H54 (cell line): ENCODE measurements at places on chromosomes 11 and 22.

DNA sequence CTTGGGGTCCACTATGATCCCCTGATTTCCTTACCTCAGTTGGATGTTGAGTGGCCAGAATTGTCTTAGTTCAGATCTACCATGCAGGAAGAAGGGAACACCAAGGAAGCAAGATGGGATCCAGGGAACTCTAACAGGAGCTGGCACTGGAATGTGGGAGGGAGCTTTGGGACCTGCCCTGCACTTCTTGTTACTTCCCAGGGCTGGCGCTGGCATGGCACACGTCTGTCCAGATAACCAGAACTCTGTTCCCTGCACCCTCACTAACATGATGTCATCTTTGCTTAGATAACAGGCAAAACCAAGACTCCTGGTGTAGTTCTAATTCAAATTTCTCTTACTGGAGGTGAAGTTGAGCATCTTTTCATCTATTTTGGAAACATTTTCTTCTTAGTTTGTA is 550.0 kb downstream of the MN1 start:
- no peak for DNase-seq

DNA sequence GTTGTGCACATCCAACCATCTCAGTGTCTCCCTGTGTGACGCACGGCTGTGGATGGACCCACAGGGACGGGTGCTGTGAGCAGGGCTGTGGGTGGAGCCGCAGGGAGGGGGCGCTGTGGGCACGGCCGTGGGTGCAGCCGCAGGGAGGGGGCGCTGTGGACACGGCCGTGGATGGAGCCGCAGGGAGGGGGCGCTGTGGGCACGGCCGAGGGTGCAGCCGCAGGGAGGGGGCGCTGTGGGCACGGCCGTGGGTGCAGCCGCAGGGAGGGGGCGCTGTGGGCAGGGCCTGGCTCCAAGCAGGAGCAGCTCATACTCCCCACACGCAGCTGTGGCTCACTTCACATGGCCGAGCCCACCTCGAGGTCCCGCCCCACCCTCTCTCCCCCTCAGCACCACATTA is 6.0 kb upstream of the MAPK11 start:
- DNase-seq: no peak

DNA sequence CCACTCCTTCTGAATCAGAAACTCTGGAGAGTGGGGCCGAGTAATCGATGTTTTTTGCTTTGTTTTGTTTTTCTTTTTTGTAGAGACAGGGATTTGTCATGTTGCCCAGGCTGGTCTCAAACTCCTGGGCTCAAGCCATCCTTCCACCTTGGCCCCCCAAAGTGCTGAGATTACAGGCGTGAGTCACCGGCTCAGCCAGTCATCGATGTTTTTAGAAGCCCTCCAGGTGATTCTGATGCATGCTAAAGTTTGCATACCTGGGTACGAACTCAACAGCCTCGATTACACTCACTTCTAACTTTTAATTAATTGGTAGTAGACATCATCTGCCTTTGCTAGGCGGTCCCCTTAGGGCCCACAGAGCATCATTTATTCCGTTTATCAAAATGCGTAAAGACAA is 50.3 kb downstream of the C11orf71 start:
- DNase-seq: no peak

- DNase-seq: no peak
Observed at GRCh38 chr11:36388071-36388470, 92.0 kb downstream of the PRR5L start.

DNA sequence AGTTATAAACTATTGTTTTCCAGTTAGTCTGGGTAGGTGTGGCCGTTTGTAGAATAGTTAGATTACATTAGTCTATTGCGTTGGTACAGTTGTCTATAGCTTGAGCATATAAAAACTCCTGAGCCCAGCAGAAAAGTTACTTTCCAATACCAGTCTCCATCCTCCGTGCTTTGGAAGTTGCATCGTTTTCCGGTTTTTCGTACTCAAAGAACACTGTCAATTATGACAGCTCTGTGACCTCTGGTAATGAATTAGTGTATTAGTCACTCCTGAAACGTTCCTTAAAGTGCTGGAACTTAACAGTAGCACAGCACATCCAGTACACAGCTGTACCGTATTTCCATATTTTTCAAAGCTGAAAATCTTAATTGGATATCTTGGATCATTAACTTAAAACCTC is 808 bp upstream of the MSANTD2 start:
- no peak for DNase-seq

DNA sequence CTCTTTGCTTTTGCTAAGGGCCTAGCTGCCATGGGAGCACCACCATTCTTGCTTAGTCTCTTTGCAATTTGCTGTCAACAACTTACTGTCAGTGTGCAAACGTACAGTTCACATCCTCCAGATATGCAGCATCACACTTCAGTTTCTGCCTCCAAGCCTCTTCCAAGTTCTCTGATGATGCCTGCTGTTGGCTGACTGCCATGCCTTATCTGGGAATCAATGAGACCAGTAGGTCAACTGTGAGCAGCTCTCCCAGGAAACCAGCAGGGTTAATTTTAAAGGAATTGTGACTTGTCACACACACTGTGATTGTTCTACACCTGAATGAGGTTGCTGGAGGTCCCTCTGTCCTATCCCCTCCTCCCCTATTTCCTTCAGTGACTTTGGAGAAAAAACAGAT is 56.0 kb downstream of the COPB1 start:
- no peak for DNase-seq

DNA sequence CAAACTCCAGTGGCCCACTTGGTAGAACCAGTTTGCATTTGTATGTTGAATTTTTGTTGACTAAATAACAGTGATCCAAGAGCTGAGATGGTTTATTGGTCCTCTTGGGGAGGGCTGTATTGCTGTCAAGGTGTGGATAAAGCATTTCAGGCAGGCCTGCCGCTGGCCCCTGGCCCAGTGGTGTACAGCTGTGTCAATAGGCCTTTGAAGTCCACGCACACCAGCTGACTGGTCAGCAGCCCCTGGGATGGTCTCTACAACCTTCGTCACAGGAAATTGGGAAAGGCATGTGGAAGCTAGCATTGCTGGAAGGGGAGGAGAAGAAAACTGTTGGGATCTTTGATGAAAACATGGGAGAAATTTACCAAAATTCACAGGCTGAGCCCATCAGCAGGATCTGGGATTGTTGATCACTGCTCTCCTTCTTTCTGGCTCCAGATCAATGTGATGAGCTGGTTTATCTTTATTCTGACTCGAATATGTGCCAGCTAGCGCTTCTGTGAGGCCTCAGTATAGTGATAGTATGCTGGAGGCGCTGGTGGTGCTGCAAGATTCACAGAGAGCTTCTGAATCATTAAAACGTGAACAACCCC is 12.5 kb upstream of the E2F8 start:
- DNase-seq: no peak

DNA sequence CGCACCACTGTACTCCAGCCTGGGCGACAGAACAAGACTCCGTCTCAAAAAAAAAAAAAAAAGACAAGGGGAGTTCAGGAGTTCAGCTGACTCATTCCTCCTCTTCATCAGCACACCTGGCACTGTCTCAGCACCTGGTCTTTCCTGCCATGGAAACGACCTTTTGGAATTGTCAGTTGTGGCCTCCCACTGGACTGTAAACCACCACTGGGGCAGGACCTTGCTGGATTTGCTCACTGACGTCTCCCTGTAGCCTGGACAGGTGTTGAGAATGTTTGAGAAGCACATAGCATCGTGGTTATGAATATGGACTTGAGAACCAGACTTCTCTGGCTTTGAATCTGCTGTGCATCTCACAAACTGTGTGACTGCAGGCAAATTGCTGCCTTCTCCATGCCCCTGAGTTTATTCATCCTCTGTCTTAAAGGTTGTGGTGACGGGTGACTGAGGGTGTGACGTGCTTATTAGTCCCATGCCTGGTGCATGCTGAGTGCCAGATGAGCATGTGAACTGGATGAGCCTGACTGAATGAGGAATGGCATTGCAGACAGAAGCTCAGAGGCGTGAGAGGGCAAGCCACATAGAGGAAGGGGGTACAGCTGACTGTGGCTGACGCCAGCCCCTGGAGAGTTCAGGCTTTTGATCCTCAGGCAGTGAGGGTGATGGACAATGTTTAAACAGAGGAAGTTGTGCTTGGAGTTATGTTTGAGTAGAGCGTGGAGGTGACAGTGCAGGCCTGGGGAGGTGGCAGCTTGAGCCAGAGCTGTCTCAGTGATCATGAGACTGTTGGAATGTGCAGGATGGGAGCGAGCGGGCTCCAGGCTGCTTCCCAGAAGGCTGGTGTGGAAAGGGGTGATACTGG is 12.7 kb downstream of the TOM1 start:
- DNase-seq: no peak

DNA sequence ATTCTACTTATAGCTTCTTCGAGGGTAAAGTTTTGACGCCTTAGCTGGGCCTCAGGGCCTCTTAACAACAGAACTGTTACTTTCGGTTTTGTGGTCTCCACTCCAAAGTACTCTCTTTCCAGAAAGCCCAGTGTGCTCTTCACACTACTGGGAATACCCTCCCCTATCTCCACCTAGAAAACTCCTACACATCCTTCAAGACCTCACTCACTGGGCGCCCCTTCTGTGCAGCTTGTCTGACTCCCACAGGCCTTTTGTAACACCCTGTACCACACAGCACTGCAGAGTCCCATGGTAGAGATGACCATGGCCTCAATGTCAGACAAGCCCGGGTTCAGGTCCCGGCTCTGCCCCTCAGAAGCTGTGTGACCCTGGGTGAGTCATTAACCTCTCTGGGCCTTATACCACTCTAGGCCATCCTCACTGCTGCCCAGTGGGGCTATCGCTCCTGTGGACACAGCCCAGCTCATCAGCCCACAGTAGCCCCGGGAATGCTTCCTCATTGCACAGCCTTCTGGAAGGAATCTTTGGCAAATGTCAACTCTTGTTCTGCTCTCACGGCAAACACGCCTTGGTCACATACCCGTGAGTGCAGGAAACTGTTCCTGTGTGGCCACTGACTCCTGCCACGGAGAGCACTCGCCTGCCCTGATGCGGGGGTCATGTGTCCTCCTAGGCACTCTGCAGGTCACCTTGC is 51.4 kb downstream of the SHISAL1 start:
- DNase-seq: no peak

DNA sequence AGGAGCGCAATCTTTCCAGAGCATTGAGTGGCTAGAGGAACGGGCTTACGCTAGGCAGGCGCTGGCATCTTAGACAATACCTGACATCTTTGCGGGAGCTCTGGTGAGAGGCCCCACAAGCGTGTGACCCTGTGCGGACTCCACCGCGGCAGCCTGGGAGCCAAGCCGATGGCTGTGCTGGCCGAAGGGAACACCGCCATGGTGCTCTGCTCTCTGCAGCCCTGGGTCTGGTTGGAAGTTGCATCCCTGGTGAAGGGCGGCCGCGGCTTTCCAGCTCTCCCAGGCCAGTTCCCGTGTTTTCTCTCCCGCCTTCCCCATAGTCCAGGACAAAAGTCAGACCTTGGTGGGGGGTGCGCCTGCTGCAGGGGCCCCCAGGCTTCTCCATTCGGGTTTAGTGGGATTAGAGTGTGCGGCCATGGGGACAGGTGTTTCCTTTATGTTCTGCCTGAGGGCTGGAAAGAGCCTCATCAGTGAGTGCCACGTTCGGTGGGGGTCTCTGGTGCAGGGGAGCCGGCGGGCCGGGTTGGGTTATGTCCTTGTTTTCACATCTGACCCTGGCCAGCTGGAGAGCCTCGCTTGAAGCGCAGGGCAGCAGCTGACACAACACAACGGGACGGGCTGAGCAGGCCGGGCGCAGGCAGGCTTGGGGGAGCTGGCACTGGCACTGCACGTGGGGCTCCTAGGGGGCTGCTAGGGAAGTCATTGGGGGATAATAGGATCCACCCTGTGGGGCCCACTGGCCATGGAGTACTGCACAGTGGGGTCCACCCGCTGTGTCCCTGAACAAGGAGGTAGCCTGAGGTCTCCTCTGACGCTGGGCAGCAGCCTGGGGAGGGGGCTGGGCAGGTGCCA is 94.8 kb downstream of the KCNQ1 start:
- DNase-seq: no peak

DNA sequence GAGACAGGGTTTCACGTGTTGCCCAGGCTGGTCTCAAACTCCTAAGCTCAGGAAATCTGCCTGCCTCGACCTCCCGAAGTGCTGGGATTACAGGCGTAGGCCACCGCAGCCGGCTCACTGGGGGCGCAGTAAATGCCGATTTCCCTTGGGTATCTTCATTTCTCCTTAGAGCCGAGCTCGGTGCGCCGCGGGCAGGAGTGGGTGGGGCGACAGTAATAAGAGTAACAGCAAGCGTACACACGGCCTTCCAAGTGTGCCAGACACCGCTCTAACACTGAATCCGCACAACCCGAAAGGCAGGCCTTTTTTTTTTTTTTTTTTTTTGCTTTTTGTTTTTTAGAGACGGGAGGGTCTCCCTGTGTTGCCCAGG is 500 bp upstream of the ADSL start:
- peak; percentile 6 for DNase-seq

- no peak for DNase-seq
Observed at GRCh38 chr11:9719566-9720289, 55.9 kb downstream of the SWAP70 start.

DNA sequence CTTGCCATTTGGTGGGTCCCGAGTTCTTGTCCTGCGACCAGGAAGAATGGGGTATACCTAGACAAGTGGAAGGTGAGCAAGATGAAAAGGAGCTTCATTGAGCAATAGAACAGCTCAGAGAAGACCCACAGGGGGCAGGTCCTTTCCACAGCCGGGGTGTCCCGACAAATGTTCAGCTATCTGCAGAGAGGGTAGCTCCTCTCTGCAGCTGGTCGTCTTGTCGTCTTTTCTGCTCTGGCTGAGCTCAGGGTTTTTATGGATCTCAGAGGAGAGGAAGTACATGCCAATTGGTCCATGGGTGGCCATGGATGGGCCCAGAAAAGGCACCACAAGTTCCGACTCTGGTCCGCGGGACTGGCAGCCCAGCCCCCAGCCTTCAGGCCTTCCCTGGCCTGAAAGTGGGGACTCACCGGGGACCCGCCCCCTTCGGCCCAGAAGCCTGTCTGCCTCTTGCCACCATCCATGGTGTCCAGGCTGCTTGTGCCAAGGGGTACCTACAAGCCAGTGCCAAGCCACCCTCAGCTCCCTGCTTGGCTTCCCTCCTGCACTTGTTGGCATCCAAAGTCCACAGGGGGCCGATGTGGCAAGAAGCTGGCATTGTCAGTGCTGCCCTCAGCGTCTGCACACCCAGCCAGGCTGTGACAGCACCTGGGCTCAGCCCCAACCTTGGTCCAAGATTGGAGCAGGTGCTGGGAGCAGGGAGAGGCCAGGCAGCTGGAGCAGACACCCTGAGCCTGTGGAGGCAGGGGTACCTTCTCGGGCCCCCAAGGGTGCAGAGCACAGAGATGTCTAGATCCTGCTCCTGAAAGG is 438.9 kb downstream of the TBC1D22A start:
- no peak for DNase-seq
